ENCODE measurements at places on chromosomes 13 and 19. TPM values are rescaled to one million over a fixed set of nuclear protein-coding genes. Genes with fewer than 3 reads are reported as not detected.
A peak's percentile ranks its signal among the peaks of the same experiment; 100 is the strongest.

DNA sequence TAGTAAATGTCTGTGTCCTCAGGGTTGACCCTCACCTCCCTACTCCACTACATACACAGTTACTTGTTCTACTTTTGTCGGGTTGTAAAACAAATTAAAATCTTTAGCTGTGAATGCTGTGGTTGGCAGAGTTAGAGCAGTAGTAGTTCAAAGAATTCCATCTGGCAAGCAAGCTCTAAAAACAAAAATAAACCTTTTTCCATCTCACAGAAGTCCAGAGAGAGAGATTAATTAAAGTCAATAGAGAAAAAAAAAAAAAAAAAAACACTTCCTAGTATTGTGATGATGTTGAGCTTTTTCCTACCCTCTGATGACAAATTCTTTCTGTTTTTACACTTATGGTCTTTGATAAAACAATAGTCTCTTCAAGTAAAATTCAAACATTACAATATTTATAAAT is 338.4 kb downstream of the PCDH17 start:
- peaks cover 1% of the 10 kb centered on the region for H3K36me3 ChIP-seq
- no peaks in the 10 kb centered on the region for H3K27me3 ChIP-seq
- H3K27ac ChIP-seq = no peak overlapping the region
- peaks cover 13% of the 10 kb centered on the region for H3K4me1 ChIP-seq

DNA sequence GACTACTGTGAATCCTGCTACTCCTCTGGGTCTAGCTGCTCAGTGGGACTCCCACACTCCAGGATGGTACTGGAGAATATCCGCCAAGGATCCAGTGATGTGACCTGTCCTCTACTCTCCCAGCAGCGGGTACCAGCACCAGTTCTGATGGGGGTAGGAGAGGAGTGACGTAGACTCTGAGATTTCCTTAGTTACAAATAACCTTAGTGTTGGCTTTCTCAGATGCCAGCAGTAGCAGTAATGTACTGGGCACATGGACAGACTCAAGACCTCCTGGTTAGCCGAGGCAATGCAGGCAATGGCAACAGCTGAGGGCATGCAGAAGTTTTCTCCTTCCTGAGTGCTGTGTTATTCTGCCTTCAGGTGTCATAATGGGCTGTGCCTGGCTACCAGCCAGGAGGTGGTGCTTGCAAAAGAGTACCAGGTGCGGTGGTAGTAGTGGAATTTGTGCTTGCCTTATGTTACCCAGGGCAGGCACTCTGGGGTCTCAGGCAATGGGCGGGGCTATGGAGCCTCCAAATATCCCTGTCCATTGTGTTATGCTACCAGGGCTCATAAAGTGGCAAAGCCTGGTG is 105.3 kb upstream of the KLF5 start:
- H3K4me1 ChIP-seq = peaks cover 3% of the 10 kb centered on the region
- no peak for DNase-seq
- H3K27me3 ChIP-seq = no peaks in the 10 kb centered on the region
- peaks cover 15% of the 10 kb centered on the region for H3K36me3 ChIP-seq
- no peak overlapping the region for H3K4me3 ChIP-seq
- H3K27ac ChIP-seq = no peak overlapping the region

DNA sequence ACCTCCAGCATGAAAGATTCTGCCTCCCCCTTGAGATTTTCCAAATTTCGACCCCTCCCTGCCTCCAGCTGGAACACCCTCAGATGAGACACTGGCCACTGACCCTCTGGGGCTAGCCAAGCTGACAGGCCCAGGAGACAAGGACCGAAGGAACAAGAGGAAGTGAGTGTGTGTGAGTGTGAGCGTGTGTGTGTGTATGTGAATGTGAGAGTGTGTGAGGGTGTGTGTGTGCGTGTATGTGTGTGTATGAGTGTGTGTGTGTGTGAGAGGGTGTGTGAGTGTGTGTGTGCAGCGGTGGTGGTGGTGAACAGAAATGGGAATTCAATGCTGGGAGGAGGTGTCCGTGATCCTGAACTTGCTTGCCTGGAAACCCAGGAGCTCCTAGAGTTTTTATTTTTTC is 13.8 kb downstream of the HRC start:
- peaks cover 21% of the 10 kb centered on the region for H3K4me1 ChIP-seq
- H3K4me3 ChIP-seq = no peak overlapping the region

DNA sequence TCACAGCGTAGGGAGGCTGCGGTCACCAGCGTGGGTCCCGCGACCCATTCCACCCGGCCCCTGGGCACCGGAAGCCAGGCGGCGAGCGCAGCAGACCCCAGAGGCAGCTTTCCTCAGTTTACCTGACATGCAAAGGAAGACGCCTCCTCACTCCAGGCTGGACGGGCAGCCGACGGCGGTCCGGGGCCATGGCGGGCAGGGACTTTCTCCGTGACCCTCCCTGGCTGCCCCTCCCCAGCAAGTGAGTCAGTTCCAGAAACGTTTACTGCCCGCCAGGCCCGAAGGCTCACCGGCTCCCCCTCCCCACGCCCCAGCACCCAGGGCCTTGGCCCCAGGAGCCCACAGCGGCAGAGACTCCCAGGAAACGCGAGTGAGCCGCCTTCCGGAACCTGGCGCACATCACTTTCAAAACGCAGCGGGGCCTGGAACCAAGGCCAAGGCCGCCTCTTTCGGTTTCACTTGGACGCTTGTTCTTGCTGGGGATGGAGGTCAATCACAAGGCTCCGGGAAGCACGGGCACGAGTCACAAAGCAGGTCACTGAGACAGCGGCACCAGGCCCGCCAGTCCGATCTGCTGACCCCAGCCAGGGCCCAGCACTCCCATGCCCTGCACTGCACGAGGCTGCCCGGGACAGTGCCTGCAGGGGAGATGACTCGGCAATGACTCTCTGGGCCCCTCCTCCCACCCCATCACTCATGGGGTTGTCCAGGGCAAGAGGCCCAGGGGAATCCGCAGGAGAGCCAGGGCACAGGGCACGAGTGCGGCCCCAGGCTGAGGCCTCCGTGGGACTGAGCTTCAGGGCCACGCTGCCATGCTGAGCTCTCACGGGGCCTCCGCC is 5.3 kb downstream of the SBNO2 start:
- peak overlapping the region; percentile 10 for H3K27ac ChIP-seq
- H3K4me1 ChIP-seq = peaks cover 32% of the 10 kb centered on the region
- no peaks in the 10 kb centered on the region for H3K27me3 ChIP-seq
- H3K4me3 ChIP-seq = no peak overlapping the region
- H3K36me3 ChIP-seq = no peaks in the 10 kb centered on the region
- DNase-seq = no peak

GRCh38 chr13:33996636-33997035 is 178.7 kb downstream of the RFC3 start:
- peak overlapping the region; percentile 43 for H3K27ac ChIP-seq
- DNase-seq = no peak
- H3K36me3 ChIP-seq = no peaks in the 10 kb centered on the region
- H3K4me3 ChIP-seq = no peak overlapping the region
- H3K4me1 ChIP-seq = peaks cover 22% of the 10 kb centered on the region

DNA sequence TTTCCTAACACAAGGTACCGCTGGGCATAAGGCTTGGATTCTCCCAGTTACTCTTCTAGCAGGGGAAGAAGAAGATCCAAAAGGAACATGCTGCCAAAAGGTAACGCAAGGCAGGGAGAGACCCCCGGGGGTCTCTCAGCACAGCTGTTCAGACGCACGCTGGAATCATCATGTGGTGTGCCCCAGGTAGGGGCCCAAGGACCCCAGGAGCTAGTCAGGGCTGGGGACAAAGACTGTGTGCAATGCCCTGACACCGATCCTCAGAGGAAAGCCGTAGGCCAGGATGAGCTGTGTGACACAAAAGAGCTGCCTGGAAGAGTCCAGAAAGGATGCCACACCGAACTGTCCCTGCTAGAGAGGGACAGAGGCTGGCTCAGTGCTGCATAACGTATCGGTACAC is 22.3 kb upstream of the EPHX3 start:
- DNase-seq = peak; percentile 54
- no peaks in the 10 kb centered on the region for H3K27me3 ChIP-seq
- no peak overlapping the region for H3K27ac ChIP-seq
- peaks cover 46% of the 10 kb centered on the region for H3K4me1 ChIP-seq
- H3K4me3 ChIP-seq = no peak overlapping the region

Gene MYO1F
- total RNA-seq = 0.50 TPM

GRCh38 chr19:13102666-13103580 is at the start of gene LYL1:
TSS of gene LYL1 (minus strand) at chr19:13102858. CDS start at chr19:13101171, 1,687 bp downstream.
- peaks cover 5% of the 10 kb centered on the region for H3K27me3 ChIP-seq
- H3K4me1 ChIP-seq = peaks cover 8% of the 10 kb centered on the region
- DNase-seq = no peak
- peaks cover 4% of the 10 kb centered on the region for H3K36me3 ChIP-seq

DNA sequence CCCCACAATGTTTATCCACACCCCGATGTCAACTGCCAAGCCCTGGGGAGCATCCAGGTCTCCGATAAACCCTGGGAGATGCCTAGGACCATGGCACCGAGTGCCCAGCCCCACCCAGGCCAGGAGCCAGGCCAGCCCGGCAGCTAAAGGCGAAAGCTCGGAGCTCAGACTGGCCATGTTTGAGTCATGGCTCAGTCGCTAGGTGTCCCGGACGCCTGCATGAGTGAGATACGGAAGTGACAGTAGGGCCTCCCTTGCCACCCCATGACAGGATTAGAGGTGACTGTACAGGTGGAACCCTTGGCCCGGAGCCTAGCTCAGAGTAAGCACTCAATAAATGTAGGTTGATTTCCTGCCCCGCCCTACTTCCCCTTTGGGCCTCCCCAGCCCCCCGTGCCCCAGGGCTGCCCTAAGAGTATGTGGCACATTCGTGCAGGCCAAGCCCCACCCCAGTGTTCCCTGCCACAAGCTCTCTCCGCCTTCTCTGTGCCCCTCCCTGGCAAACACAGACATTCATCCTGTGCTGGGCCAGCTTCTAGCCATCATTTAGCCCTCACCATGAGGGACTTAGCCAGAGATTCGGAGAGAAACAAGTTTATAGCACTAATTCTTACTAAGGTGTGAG is 5.8 kb upstream of the TPM4 start:
- no peak overlapping the region for H3K27ac ChIP-seq
- H3K4me1 ChIP-seq = peaks cover 25% of the 10 kb centered on the region
- no peaks in the 10 kb centered on the region for H3K36me3 ChIP-seq
- H3K27me3 ChIP-seq = no peaks in the 10 kb centered on the region
- peak overlapping the region; percentile 29 for H3K4me3 ChIP-seq

Gene CLEC17A
- total RNA-seq = not detected

DNA sequence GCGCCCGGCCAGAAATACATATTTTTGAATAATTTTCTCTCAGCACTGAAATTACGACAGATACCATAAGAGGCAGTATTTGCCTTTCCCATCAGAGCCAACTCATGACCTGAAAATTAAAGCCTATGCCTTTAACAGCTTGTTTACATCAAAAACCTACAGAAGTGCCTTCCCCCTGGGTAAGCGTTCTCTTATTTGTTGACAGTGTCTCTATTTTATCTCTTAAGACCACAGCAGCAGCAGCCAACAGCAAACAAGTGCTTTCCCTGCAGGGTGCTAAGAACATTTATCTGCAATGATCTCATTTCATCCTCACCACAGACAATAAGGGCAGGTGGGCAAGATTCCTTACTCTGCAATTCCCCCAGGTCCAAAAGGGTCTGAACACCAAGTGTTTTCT is 6.0 kb downstream of the AKAP8L start:
- H3K27ac ChIP-seq = peak overlapping the region; percentile 3
- peaks cover 7% of the 10 kb centered on the region for H3K36me3 ChIP-seq
- no peak for DNase-seq
- no peaks in the 10 kb centered on the region for H3K27me3 ChIP-seq

DNA sequence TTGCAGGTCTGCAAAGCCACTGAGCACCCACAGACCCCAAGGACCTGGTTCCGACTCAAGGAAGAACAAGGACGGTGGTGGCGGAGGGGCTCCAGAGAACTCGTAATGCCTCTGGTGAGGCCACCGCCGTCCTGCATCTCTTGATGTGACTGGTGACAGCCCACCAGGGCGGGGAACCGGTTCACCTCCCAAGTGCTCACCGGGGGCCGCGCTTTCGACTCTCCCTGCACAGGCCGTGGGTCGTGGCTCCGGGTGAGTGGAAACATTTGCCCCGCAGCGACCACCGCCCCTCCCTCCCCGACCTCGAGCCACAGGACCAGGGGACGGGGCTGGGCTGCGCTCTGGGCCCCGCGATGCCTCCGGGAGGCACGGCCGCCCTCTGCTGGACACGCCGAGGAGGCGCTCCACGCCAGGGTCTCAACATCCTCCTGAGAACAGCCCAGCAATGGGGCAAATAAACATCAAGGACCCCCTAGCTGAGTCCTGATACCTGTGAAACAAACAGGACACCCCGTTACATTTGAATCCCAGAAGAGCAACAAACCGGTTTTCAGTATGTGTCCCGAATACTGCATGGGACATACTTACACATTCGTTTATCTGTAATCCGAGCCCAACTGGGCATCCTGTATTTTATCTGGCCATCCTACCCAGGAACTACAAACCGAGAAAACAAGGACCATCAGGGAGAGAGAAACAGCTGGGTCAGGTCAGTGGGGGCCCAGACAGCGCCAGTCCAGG is 3.9 kb upstream of the PLPP2 start:
- peak overlapping the region; percentile 9 for H3K4me3 ChIP-seq
- H3K4me1 ChIP-seq = peaks cover 30% of the 10 kb centered on the region
- H3K27ac ChIP-seq = no peak overlapping the region
- peaks cover 18% of the 10 kb centered on the region for H3K27me3 ChIP-seq
- no peaks in the 10 kb centered on the region for H3K36me3 ChIP-seq
- DNase-seq = peak; percentile 85

Gene C19orf67
- total RNA-seq = not detected

DNA sequence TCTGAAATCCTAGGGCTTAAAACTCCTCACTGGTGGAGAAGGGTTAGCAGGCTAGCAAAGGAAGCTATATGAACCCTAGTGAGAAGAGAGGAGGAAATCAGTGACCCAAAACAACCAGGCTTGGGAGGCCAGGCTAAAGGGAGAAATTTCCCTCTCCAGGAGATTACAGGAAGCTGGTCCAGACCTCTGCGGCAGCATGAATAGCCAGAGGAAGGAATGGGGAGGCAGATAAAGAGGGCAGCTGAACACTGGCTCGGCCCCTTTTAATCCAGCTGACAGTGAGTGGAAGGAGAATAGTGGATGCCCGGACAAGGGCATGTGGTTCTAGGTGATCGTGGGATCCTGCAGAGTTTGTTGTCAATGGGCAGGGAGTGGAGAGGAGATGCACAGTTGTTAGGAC is 130.6 kb downstream of the COG6 start:
- H3K36me3 ChIP-seq = peaks cover 7% of the 10 kb centered on the region
- no peak overlapping the region for H3K27ac ChIP-seq
- H3K4me1 ChIP-seq = peaks cover 25% of the 10 kb centered on the region
- H3K27me3 ChIP-seq = no peaks in the 10 kb centered on the region
- H3K4me3 ChIP-seq = no peak overlapping the region
- DNase-seq = no peak

DNA sequence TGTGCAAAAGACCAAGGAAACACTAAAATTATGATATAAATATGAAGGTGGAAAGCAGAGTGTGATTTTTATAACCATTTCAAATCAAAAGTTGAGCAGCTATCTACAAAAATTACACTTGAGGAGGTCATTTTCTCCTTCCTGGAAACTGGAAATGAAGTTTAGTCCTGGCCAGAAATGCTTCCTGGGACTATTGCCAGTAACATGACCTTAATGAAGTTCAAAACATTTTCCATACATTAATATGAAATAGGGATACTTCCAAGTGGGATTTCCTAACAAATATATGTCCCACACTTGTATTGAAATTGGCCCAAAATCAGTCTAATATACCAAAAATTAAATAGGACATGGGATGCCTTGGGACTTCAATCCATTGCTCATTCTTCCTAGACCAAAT is 1556.8 kb upstream of the MIR17HG start:
- no peak for DNase-seq
- no peak overlapping the region for H3K27ac ChIP-seq
- no peak overlapping the region for H3K4me3 ChIP-seq
- no peaks in the 10 kb centered on the region for H3K27me3 ChIP-seq
- peaks cover 5% of the 10 kb centered on the region for H3K4me1 ChIP-seq
- H3K36me3 ChIP-seq = no peaks in the 10 kb centered on the region

All from chondrocyte (in vitro differentiated cells).